D721Med (cell line): ENCODE measurements at places on chromosomes 3 and 15.

DNA sequence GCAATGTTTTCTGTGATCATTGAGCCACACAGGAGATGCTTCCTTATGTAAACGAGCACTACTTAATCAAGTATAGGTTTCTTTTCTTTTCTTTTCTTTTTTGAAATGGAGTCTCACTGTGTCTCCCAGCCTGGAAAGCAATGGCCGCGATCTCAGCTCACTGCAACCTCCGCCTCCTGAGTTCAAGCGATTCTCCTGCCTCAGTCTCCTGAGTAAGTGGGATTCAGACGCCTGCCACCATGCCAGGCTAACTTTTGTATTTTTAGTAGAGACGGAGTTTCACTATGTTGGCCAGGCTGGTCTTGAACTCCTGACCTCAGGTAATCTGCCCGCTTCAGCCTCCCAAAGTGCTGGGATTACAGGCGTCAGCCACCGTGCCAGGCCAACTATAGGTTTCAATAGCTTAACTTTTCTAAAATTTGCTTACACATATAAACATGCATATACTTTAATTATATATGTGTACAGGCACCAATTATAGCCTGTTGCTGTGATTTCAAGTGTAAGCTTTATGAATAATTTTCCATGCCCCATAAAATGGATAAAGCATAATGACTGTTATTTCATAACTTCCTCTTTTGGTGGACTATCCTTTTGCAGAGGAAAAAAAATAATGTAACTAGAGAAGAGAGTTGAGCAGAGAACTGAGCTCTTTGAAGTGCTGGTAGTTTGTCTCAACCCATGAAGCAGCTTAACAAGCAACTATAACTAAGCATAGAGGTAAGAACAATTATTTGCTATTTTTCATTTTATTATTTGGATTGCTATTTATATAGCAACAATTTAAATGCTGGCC lies 24.8 kb upstream of the MBNL1 start:
- no peak for DNase-seq

- no peak for DNase-seq
These were observed 554.8 kb downstream of the MFSD1 start for GRCh38 chr3:159356606-159357005.

DNA sequence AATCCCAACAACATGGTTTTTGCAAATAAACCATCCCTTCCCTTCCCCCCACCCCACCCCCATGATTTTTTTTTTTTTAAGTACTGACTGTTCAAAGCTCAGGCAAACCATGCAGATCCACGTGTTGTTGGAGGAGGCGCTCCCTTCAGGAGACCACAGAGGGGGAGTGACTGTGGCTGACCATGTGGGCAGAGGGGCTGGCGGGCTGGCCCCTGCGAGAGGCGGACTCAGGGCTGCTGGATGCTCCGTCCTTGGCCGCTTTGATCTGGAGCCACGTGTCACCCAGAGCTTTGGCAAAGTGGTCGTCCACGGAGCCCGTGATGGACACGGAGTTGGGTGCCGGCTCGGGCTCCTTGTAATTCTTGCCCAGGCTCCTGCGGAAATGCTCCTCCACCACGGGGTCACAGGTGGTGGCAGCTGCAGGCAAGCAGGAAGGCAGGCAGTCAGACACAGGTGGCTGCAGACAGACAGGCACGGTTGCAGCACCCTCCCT lies 85.3 kb downstream of the VGLL4 start:
- no peak for DNase-seq

- DNase-seq, result no peak
These were observed 157.6 kb downstream of the UACA start for GRCh38 chr15:70605606-70606410.

GRCh38 chr15:27499191-27499590 lies 528.2 kb downstream of the GABRG3 start:
- no peak for DNase-seq

- DNase-seq, result no peak
These were observed 36.9 kb downstream of the POLR2M start for GRCh38 chr15:57743424-57743823.

DNA sequence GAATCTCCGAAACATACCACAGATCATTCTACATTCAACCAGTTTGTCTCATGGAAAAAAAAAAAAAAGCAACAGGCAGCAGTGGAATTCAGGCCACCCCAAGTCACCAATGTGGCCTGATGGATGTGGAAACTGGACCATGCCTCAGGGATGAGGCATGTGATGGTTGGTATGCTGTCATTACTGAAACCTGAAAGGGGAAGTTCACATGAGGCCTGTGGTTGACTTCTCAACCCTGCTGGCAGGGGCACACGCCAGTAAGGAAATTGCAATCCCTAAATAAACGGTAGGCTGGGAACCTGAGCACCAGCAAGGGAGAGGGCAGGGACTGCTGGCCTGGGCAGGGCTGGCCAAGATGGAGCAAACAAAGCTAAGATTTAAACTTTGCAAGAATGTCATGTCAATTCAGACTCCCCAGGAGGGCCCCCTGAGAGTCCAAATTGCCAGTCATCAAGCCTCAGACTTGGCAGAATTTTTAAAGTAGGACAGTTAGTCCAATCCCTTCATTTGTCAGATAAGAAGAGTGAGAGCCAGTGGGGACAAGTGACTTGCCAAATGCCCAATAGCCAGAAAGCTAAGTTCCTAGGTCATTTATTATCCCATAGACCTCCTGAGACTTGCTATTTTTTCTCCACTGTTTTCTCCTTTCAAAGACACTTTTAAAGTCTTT lies 310.4 kb downstream of the ERC2 start:
- DNase-seq, result no peak
